Activated gamma-delta T cell treated with anti-CD3 and anti-CD28 coated beads, Interleukin-2, amount 50 U/mL, for 16 hours (primary cell): ENCODE measurements at places on chromosomes 12 and 14.

DNA sequence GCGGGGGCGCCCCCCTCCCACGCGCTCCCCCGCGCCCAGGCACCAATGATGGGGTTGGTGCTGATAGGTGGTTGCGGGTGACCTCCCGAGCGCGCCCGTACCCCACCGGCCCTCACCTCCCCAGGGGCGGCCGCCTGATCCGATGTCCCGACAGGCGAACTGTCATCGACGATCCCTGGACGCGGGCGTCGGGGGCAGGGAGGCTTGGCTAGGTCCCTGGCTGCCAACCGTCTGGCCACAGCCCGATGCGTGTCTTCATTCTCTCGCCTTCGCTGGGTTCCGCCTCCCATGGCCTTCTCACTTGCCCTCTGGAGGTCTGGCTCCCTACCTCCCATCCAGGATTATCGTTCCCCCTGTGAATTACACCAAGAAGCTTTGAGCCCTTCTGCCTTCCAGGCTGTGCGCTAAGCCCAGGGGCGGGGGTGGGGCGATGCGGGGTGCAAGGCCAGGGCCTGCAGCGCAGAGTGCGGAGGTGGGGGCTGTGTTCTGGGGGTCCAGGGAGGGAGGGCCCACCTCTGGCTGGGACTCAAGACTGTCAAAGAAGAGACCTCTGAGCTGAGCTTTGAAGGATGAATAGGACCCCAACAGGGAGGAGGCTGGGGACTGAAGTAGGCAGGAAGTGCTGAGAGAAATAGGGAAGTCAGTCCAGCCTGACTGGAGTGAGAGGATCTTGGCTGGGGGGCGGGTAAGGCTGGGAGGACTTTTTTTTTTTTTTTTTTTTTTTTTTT, 7.7 kb upstream of the RACGAP1 start:
- no peak for DNase-seq

DNA sequence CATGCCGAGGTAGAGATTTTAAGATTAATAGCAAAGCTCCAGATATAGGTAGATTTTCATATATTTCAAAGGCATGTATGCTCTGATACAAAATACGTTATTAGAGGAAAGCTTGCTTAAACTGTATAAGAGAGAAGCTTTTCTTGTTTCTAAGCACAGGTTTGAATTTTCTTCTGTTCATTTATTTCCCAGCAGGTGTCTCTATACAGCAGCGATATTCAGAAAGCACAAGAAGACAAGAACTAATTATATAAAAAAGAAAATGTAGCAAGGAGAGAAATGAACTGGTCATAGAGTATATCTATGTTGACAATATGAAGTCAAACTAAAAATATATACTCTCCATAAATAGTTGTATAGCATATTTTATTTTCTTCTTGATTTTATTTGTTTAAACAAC, 307.4 kb upstream of the NOVA1 start:
- DNase-seq = no peak

GRCh38 chr12:19614601-19615383, 175.5 kb downstream of the AEBP2 start:
- no peak for DNase-seq

GRCh38 chr12:108305991-108306501, 33.1 kb downstream of the CMKLR1 start:
- no peak for DNase-seq

DNA sequence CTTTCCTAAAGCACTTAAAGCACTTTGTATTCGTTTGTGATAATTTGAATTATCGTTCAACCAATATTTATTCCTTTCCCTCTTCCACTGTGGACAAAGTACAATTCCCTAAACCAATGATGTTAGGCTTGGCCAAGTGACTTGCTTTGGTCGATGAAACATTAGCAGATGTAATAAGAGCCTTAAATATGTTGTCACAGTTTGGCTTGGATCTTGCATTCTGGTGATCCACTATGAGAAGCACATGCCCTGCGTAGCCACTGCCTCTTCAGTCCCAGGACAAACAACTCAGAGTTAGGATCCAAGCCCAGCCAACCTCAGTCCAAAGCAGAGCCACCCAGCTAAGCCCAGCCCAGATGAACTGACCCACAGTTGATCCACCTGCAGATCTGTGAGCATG, 8.4 kb upstream of the C12orf75 start:
- no peak for DNase-seq

GRCh38 chr12:131075611-131076010, 121.9 kb downstream of the ADGRD1 start:
- no peak for DNase-seq

DNA sequence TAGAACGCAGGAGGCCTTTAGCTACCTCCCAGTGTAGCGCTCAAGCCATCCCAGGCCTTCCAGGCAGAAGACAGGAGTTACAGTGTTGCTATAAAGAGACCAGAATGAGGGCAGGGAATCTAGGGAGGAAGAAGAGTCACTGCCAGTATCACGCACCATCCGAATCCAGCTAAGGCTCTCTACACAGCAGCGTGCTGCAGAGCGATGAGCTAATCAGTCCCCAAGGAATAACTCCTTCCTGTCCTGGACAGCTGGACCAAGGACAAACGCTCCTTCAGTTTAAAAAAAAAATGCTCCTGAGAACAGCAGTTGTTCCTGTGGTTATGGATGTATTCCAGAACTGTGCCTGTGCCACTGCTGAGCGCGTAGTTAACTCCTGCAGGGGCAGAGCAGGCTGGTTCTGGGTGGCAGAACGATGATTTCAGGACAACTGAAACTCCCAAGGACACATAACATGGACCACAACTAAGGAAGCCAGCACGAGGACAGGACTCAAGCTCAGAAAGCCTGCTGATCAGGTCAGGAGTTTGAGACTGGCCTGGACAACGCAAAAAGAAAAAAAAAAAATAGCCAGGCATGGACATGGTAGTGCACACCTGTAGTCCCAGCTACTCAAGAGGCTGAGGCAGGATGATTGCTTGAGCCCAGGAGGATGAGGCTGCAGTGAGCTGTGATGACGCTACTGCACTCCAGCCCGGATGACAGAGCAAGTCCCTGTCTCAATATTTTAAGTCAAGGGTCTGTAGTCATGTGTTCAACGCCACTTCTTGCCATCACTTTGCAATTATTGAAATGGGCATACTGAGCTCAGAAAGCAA, 2.6 kb downstream of the IFFO1 start:
- no peak for DNase-seq

- DNase-seq = no peak
Observed at GRCh38 chr12:92437452-92437851, 265.3 kb upstream of the PLEKHG7 start.

DNA sequence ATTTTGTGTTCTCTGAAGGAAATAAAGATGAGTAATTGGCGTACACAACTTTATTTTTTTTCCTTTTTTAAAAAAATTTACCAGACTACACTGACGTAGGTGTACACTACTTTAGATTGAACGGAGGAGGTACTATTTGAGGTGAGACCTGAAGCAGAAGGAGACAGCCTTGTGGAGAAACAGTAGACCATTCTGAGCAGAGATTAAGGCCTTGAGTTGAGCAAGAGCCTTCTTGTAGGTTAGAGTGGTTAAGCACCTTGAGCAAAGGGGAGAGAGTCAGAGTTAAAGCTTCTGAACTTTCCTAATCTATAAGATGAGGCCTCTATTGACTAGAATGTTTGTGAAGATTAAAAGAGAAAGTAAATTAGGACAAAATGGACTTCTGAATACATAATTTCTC, 2.5 kb downstream of the LEMD3 start:
- no peak for DNase-seq

DNA sequence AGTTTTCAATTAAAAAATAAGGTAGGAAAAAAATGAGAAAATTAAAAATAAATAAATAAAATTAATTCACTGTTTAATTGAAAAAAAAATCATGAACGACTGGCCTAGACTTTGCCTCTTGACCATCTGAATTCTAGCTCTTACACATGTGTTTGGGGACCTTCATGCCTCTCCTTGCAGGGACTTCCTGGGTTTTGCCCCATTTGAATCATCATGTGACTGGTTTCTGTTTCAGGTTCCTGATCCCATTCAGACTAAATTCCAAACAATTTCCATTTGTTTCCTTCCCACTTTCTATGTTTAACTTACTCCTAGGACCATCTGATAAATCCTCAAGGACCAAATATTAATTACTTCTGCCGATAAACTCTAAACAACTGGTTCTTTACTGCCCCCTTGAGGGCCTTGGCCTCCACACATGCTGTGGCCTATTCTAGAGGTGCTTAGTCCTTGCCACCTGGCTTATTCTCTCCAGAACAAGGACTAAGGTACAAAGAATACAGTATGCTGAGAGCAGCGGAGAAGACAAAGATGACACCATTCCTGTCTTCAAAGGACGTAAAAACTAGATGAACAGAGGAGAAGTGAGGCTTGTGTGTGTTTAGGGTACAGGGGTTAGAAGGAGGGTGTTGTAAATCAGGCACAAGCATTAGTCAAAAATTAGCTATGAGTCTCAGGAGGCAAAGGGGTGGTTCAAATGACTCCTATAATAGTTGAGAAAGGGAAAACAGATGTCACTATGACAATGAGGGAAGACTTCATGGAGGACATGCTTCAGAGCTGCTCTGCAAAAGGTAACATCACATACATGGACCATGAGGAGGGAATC, 125.8 kb upstream of the AVPR1A start:
- DNase-seq = no peak
